Heart right ventricle (tissue), 16 donors: ENCODE measurements at places on chromosomes 3 and 15.

- H3K27ac ChIP-seq, result no peak overlapping the region
- H3K36me3 ChIP-seq, result no peaks in the 10 kb centered on the region
- peaks cover 4% of the 10 kb centered on the region for H3K4me1 ChIP-seq
- H3K27me3 ChIP-seq, result no peaks in the 10 kb centered on the region
Measured at GRCh38 chr3:169886671-169887070, 16.9 kb upstream of the LRRC31 start.

DNA sequence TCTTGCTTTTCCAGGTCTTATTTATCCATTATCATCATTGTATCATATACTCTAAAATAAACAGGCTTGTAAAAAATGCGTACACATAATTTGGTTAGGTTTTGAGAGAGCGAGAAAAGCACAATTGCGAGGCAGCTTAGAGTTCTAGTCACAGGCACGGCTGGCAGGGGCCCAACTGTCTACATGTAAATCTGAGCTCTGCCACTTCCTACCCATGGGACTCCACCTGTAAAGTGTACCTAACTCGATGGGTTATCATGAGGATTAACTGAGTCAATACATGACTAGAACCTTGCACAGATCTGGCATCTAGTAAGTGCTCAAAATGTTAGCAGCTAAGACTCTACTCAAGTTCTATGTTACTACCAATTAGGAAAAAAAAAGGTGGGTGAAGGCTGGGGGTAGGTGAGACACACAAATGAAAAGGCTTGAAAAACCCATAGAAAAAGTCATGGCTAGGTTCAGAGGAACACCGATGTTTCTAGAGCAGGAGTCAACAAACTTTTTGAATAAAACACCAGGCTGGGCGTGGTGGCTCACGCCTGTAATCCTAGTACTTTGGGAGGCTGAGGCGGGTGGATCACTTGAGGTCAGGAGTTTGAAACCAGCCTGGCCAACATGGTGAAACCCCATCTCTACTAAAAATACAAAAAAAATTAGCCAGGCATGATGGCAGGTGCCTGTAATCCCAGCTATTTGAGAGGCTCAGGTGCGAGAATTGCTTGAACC, 36.2 kb downstream of the GLB1 start:
- H3K36me3 ChIP-seq, result peaks cover 34% of the 10 kb centered on the region
- H3K27ac ChIP-seq, result no peak overlapping the region
- no peak overlapping the region for H3K4me3 ChIP-seq

- no peak for DNase-seq
- no peak overlapping the region for H3K4me3 ChIP-seq
- no peaks in the 10 kb centered on the region for H3K36me3 ChIP-seq
- no peak overlapping the region for H3K27ac ChIP-seq
- no peaks in the 10 kb centered on the region for H3K27me3 ChIP-seq
- no peaks in the 10 kb centered on the region for H3K4me1 ChIP-seq
Measured at GRCh38 chr3:110323349-110323748, 748.3 kb upstream of the NECTIN3 start.

- no peak for DNase-seq
- H3K4me1 ChIP-seq, result peaks cover 4% of the 10 kb centered on the region
- H3K27me3 ChIP-seq, result no peaks in the 10 kb centered on the region
- H3K4me3 ChIP-seq, result no peak overlapping the region
- H3K27ac ChIP-seq, result peak overlapping the region; percentile 6
Measured at GRCh38 chr3:169624533-169624972, 39.0 kb downstream of the MECOM start.
